ENCODE measurements at places on chromosomes 2 and 18.

DNA sequence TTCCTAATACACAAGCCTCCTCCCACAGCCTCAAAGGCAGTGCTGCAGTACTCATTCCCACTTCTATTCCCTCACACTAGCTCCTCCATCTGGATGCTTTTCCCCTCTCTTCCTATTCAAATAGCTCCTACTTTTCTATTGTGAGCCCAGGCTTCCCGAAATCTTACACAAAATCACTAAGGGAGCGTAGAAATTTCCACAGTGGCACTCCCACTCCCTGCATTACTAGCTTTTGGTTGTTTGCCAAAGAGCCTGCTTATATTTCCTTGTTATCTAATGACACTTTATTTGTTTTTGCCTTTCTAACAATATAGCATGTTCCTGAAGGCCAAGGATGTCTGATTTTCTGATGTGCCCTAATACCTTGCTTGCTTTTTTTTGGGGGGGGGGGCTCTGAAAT, 10.9 kb downstream of the EPAS1 start:
- DNase-seq: no peak

DNA sequence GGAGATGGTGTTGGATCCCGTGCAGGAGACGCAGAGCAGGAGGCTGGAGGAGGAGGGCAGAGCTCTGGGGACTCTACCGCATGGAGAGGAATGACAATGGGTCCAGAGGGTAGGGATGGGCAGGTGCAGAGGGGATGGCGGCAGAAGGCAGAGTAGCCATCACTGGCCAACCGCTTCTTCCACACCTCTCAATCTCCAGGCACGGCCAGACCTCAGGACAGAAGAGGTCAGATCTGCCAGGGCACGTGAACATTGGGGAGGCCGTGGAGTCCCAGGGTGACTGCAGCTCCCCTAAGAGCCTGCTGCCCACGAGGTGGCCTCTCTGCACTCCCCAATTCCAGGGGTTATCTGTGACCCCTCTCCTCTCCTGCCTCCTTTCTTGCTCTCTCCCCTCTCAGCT, 162.7 kb upstream of the HDAC4 start:
- DNase-seq: no peak

GRCh38 chr2:215843579-215843978, 169.8 kb downstream of the MREG start:
- DNase-seq: peak; percentile 81

DNA sequence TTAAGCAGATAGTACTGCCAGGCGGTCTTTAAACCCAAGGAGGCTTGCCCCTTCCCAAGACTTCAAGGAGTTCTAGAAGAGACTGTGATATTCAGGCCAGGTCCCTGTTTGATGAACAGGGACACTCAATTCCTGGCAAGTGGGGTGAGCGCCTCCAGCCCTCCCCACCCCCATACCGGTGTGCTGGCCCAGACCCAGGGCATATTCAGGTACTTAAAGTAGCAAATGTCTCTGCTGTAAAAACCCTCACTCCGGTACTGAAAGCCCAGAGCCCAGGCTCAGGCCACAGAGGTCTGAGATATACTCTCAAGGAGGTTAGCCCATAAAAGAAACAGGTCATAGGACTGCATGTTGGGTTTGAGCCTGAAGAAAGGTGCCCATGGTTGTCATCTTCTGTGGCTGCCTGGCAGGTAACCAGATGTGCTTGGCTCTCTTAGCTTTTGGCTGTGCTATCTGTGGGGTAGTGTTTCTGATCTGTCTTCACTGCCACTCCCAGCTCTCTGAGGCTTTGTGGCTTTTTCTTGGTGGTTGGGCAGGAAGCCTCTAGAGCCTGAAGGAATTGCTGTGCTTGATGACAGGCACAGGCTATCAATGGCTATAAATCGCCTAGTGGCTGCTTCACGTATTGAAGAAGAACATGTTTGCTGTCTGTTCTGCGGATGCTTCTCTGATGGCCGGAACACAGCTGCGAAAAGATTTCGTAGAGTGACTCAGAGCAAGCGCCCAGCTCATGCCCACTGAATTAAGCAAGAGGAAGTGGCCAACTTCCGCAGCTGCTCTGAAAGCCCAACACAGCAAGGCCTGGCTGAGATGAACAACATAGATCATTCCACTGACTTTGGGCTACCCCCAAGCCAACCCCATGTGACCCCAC, 63.3 kb upstream of the ALPP start:
- peak; percentile 23 for DNase-seq

GRCh38 chr2:126792993-126793392, 105.7 kb upstream of the TEX51 start:
- no peak for DNase-seq

DNA sequence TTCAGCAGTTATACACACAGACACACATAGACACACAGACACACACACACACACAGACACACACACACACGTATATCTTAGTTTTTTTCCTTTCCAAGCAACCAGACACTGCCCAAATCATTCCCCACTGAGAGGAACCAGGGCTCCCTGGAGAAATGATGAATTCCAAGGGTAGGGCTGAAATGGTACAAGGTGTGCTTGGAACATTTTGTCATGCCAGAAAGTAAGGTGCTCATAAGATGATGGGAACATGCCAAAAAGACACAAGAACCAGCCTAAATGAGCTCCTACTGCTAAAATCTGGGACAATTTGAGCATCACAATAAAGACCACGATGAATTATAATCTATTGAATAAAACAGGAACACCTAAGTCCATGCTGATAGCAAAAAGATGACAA, 103.3 kb downstream of the MEP1B start:
- no peak for DNase-seq

GRCh38 chr2:189609853-189610252, 29.3 kb upstream of the SLC40A1 start:
- no peak for DNase-seq

GRCh38 chr2:220916931-220917330, 655.2 kb downstream of the EPHA4 start:
- DNase-seq: no peak

- DNase-seq: no peak
These were observed 11.2 kb upstream of the DAW1 start for GRCh38 chr2:227860221-227860641.

DNA sequence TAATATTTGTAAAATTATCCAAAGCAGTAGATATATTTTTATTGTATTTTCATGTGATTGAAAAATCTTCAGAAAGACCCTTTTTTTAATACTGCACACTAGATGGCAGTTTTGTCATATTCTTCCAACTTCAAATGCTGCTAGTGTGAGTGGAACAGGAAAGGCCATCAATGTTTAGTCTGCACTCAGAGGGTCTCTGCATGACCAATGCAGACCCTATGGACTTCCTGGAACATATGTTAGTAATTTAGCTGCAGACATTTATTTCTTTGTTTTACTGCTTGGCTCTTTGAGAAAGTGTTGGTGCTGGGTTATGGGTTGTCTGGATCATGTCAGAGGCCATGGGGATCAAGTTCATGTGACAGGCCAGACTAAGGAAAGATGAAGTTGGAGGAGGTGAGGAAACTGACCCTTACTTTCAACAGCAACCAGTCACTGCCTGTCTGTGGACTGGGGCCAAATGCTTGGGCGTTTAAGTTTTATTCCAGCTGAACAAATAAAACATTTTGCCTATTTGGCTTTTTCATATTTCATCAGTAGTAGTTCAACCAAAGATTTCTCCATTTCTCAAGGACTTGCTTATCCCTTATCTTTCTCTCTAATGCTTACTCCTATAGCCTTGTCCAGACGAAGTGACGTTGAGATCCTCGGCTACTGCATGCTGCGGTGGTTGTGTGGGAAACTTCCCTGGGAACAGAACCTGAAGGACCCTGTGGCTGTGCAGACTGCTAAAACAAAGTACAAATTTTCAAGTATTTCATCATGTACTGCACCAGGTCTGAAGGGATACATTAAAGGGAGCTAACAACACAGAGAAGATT, 84.8 kb downstream of the VRK2 start:
- DNase-seq: no peak

GRCh38 chr2:7004636-7005035, 87.4 kb downstream of the RNF144A start:
- DNase-seq: no peak

DNA sequence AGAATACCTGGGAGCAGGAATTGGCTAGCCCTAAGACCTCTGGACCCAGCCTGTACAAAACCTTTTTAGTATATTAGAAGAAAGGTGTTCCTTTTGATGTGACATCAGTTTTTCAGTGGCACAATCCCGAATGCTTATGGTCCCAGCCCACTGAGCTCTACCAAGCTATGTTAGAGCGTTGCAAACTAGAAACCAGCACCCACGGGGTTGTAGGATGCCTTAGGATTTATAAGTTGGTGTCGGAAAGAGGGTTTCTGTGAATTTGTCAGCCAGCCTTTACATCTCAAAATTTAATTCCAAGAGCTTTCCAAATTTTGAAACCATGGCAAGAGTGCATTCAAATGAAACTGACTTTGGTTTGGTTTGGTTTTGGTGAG, 499 bp upstream of the LMAN1 start:
- DNase-seq: no peak

DNA sequence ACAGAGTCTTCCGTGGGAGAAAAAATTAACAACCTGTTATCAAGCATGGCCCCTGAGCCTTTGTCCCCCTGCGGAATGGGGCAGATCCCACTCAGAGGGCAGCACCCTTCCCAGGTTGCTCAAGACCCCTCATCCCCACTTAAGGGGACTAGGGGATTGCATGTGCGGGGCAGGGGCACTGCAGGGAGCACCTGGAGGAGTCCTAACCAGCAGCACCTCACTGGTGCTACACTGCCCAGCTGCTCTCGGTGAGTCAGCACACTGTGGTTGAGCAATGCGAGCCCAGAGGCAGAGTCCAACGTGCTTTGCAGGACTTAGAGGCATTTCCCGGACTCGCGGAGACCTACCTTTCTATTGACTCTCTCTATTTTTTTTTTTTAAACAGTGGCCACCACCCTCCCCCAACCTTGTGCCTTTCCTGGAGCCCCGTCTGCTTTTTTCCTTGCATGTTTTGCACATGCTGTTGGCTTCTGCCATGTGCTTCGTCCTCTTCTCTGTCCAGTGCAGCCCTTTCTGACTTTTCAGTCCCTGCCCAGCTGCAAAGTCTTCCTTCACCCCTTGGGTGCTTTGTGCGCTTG, 74.0 kb downstream of the IL1R2 start:
- no peak for DNase-seq

Measured in non-pigmented ciliary epithelial cell (primary cell).